ENCODE measurements at places on chromosomes 13 and 19.

- no peak for DNase-seq
These were observed 18.5 kb downstream of the AP3D1 start for GRCh38 chr19:2132731-2133490.

DNA sequence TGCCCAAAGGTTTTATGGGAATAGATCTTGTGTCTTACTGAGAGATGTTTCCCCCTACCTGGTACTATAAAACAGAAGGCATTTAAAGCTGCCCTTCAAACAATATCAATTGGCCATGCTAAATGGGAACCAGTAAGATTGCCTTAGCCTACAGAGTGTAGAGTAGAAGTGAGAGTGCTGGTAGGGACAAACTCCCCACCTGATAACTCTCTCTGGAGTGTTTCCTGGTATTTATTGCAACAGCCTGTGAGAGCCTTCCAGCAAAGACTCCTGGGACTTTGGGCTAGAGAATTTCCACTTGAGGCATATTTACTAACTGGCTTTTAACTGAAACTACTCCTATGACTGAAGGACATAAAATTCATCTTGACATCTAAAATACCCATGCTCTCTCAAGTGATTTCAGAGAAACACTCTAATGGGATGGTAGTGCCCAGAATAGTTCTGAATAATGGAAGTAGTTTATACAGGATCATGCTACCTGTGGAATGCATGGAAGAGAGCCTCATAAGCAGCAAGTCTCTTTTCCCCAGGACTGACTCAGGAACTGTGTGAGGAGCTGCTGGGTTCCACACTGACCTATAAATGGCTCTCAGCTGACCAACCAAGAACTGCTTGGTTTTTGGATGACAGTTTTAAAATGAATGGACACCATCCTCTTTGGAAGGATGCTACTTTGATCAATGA lies 132.7 kb upstream of the SLITRK5 start:
- no peak for DNase-seq

- DNase-seq, result no peak
These were observed 20.6 kb downstream of the STK24 start for GRCh38 chr13:98556142-98556816.

DNA sequence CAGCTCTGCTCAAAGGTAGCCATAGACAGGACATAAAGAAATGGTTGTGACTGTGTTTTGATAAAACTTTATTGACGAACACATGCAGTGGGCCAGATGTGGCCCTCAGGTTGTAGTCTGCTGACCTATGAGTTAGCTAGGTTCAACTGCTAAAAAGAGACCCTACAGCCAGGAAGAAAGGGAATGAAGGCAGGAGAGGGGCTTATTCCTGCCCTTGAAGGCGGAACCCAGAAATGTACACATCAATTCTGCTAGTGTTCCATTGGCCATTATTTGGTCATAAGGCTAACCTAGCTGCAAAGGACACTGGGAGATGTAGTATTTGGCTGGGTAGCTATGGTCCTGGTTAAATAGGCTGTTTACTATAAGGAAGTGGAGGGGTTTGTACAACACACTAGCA lies 18.0 kb downstream of the APBA3 start:
- DNase-seq, result no peak

- DNase-seq, result no peak
These were observed 7.1 kb upstream of the SAMD1 start for GRCh38 chr19:14097532-14098151.

DNA sequence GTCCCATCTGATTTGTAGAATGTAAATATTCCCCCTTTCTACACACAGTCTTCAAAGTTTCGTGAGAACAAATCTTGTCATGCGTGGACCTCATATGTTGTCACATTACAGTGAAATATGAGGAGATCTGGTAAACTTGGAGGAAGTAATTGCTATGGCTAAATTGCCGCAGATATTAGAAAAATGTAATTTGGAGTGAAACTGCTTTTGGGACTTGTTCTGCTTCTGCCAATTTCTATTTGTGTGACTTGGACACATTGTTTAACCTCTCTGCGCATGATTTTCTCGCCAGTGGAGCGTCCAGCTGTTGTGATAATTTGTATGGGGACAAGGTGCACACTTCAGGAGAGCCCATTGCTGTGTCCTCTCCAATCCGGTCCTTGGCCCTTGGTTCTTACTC lies 693.1 kb upstream of the SLC10A2 start:
- DNase-seq, result no peak

DNA sequence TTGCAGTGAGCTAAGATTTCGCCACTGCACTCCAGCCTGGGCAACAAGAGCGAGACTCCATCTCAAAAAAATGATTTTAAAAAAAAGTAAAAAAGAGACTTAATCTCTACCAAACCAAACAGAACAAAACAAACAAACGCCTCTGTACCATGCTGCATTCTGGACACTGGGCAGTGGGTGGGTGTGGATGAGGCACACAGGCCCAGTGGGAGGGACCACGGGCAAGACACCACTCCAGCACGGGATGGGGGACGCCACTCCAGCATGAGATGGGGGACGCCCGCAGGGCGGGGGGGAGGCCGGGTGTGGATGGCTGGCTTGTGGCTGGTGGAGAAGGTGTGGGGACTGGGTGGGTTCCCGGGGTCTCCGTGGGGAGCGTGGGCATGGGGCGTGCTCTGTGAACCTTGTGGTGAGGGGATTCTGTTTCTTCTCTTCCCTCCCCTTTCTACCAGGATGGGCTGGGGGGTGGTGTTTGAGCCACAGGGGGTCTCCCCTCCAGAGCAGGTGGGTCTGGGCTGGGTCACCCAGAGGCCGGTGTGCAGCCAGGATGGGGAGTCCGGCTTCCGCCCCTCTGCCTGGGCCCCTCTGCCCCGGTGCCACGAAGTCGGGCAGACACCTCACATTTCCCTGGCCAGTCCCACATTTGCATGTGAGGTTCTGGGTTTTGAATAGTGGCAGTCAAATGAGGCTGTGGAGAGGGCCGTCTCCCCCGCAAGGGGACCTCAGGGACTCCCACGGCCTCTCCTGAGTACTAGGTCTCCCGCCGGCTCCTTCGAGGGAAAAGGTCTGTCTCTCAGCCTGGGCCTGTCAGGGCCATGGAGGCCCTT lies 23.9 kb upstream of the MATK start:
- no peak for DNase-seq

DNA sequence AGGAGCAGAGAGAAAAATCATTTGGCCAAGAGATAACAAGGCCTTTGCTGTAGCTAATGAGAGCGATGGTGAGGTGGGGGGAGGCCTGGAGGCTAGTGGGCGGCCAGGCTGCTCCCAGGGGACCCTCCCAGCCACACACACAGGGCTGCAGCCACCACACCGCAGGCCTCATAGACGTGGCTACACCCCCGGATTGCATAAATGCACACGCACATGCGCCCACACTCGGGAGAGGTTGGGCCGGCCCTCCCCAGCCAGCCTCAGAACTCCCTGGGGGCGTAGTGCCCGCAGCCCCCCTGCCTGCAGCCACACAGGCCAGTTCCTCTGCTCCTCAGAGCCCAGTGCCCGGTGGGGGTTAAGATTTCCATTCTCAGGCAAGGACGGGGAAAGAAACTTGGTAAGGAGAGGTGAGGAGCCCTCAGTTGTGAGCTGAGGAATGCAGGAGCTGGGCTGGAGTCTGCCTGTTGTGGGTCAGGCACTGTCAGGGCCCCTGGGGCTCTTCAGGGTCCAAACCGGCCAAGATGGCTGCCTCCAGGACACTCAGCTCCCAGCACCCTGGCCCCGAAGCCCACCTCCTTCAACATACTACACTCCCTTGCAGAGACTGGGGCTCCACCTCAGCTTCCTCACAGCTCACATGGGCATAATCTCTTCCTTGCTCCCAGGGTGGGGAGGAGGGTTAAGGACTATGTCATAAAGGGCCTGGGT lies 8.0 kb downstream of the PTH2 start:
- DNase-seq, result no peak

DNA sequence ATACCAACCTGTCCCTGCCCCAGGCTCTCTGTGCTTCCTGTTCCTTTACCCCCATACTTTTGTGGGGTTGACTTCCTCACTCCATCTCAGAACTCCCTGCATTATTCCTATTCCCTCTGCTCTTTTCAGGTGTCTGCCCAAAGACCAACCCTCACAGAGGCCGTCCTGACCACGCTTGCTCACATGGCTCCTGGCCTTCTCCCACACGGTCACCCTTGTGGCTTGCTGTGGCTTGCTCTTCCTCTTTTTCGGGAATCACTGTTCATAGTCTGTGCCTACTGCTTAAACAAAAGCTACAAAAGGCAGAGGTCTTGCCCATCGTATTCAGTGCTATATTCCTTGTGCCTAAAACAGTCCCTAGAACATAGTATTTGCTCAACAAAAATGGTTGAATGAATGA lies 25.2 kb upstream of the ARGLU1 start:
- DNase-seq, result no peak

- no peak for DNase-seq
These were observed 7.1 kb downstream of the TCF3 start for GRCh38 chr19:1645299-1645698.

DNA sequence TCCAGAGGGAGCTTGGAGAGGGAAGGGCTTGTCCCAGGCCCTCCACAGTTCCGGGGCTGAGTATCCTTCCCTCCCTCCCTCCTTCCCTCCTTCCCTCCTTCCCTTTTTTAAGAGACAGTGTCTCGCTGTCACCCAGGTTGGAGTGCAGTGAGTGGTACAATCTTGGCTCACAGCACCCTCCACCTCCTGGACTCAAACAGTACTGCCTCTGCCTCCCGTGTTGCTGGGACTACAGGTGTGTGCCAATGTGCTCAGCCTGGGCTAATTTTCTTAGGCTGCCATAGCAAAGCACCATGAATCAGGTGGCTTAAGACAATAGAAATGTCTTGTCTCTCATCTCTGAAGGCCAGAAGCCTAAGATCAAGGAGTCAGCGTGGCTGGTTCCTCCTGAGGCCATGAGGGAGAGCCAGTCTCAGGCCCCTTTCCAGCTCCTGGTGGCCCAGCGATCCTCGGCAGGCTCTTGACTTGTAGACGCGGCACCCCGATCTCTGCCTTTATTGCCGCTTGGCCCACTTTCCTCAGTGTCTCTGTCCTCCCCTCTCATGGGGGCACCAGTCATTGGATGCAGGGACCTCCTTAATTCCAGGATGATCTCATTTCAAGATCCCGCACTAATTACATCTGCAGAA lies 47.5 kb downstream of the CRTC1 start:
- DNase-seq, result no peak

- no peak for DNase-seq
These were observed 41.2 kb upstream of the KCTD4 start for GRCh38 chr13:45242070-45242469.

GRCh38 chr13:110610955-110611595 lies 4.3 kb upstream of the NAXD start:
- no peak for DNase-seq

- DNase-seq, result no peak
These were observed 153.6 kb downstream of the KCTD15 start for GRCh38 chr19:33950091-33950750.

DNA sequence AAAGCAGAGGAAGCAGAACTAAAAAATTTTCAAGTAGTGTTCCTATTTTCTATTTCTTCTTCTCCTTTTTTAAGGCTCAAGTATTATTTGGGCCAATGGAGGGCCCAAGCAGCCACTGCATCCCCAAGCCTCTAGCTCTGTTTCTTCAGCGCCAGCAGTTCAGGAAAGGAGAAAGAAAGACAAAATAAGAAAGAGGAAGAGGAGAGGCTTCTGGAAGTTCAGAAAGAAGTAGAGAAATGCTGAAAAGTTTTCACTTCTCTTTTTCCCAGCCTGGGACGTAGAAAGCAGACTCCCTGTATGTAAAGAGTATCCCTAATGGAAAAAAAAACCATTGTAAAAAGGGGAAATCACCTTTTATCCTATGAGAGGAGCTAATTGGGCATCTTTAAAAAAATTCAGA lies 165.5 kb upstream of the KLF12 start:
- DNase-seq, result no peak

DNA sequence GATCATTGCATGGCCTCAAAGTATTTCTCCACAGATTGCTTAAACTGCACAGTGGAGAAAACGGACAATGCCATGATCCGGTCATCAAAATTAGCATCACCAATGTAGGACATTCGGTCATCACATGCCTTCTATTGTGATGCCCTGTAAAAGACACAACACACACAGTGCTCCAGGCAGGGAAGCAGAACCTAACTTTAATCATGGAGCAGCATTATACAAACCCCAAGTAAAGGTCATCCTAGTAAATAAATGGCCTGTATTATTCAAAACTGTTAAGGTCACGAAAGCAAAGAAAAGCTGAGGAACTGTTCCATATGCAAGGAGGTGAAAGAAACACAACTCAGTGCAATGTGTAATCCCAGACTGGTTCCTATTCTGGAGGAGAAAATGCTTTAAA lies 42.2 kb downstream of the TGDS start:
- DNase-seq, result no peak

DNA sequence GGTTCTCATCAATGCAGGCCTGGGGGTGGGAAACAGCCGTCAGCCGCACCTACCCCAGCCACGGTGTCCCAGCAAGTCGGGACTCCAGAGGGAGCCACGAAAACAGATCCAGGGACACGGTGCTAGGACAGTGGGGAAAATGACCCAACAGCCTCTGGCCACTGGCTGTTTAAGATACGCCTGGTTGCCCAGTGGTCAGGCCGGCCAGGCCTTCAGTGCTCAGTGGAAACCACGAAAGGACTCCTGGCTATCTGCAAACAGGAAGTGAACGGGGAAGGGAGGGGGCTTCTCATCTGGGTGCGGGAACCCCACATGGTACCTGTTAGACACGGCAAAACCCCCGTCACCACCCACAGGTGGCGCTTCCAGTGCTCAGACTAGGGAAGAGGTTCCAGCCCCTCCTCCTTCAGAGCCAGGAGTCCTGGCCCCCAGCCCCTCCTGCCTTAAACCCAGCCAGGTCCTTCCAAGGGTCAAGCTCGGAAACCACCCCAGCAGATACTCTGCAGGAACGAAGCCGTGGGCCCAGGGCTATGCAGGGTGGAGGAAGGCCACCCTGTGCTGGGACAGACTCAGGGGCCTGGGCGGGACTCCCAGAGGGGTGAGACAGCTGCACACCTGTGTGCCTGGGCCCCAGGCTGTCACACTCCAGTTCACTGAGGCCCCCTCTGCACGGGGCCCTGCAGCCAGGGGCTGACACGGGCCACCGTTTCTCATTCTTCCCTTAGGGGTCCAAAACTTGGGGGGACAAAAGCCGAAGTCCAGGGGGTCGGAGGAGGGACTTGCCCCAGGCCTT lies 4.5 kb downstream of the PPP1R12C start:
- DNase-seq, result no peak

DNA sequence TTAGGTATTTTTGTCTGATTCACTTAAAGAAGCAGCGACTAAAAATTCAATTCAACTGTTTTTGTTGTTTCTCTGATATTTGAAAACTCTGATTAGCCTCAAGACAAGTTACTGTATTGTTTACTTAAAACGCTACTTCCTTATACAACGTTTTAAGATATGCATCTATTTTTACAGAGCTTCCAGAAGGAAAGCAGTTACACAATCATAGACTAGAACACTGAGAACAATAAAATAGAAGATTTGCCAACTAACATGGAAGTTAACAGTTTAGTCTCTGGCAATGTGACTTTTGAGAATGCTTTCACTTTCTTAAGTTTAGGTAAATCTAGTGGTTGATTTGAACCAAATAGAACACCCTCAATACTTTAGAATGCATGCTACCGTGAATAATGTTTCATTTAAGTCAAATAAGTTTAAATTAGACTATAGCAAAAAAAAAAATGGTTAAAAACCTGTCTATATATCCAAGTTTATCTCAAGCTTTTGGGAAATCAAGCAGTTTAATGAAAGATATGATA lies 614.8 kb downstream of the DACH1 start:
- no peak for DNase-seq
